ENCODE measurements at places on chromosomes 3 and 15.

- DNase-seq, result peak; percentile 27
Measured at GRCh38 chr3:30658328-30659052, 52.1 kb downstream of the TGFBR2 start.

DNA sequence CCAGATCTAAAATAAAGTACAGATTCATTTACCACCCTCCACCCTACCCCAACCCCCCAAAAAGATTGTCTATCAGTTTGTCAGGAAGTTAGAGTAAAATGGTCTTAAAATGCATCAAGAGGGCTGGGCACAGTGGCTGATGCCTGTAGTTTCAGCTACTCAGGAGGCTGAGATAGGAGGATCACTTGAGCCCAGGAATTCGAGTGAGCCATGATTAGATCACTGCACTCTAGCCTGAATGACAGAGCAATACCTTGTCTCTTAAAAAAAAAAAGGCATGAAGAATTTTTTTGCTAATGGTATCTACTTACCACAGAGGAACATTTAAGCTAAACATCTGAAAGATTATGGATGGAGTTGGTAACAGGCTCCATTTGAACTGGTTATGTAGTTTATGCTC is 71.0 kb downstream of the RBM6 start:
- no peak for DNase-seq

DNA sequence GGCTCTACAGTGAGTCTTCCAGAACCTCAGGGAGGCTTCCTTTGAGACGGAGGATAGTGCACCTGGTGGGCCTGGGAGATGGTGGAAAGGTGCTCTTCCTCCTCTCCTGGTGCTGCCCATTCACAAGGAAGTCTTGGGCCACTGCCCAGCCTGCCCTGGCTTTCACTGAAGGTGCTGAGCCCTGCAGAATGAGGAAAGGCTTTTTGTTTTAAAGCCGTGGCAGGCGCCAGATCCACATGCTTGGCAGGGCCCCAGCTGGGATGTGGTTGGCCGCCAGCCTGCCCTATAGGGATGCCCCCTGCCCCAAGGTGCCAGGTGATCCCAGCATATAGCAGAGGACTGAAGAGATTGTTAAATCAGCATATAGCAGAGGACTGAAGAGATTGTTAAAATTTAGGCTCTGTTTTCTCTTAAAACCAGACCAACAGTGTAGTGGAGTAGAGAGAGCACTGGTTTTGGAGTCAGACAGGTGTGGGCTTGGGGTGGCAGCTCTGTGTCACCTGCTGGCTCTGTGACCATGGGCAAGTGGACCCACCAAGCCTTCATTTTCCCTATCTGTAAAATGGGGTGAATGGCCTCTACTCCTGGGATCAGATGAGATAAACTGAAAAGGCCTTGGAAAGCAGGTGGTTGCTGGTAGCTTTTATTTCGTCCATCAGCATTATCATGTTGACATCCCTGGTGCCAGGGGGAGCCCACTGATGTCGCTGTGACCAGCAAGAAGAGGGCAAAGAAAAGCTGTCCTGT is 53.3 kb downstream of the SLC6A6 start:
- no peak for DNase-seq

DNA sequence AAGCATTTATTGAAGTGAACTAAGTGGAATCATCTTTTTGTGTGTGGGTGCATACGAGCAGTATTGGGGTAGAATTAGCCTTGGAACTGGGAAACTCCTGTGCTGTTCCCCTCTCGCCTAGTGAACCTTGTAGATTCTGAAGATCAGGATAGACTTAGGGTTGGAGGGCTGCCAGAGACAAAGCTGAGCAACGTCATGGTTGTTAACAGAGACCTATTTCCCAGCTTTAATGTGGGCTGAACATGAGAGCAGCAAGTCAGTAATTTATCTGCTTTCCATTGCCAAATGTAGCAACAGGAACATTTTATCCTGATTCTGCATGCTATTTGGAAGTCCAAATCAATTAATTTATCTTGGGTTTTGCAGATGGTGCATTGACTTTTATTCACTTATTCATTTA is 246.6 kb downstream of the IL20RB start:
- no peak for DNase-seq

DNA sequence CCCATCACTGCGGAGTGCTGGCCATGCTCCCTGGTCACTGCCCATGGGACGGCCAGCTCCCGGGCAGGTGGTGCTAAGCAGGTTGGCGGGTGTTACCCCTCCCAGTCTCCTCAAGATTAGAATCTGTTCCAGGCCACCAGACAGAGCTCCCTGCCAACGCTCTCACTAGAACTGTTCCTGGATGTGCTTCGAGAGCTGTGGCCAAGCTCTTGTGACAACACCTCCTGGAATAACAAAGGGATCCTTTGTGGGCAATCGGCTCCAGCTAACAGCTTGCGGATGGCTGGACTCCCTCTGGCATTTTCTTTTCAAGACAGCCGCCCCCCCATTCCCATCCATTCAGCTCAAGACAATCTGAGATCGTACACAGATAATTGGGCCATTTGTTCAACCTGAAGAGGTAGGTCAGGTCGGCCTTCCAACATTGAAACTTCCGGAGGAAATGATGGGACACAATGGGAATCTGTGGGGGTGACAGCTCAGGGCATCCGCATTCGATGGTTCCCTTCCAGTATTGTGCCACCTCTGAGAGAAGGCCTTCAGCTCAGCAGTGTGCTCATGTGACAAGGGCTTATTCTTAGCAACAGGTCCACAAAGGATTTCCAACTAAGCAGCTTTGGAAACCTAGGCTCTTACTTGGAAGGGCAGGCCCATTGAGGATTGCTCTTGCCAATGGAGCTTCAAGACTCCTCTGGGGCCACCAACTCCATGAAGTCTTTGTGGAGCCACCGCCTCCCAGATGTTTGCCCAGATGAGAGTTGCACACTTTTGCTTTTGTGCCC is 11.6 kb upstream of the EPHB3 start:
- DNase-seq, result no peak

- no peak for DNase-seq
Measured at GRCh38 chr3:59677747-59678702, 628.2 kb upstream of the CFAP20DC start.

DNA sequence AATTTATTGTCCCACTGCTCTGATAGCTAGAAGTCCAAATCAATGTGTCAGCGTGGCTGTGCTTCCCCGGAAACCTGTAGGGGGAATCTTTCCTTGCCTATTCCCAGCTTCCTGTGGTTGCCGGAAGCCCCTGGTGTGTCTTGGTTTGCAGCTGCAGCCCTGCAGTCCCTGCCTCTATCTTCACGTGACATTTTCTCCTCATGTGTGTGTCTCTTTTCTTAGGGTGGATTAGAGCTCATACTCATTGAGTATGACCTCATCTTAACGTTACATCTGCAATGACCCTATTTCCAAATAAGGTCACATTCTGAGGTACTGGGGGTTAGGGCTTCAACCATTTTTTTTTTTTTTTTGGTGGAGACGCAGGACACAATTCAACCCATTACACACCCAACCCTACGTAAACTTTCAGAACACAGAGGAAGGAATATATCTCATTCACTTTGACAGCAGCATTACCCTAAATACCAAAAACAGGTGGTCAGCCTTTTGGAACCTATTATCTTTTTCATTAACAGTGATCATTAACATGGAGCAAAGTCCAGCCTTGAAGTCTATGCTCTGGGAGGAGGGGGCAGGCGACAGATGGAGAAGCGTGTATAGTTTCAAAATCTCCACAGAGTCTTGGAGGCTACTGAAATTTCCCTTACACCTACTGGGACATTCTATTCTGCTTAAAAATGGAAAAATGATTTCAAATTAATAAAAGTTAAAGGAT is 88.6 kb downstream of the RYK start:
- no peak for DNase-seq

DNA sequence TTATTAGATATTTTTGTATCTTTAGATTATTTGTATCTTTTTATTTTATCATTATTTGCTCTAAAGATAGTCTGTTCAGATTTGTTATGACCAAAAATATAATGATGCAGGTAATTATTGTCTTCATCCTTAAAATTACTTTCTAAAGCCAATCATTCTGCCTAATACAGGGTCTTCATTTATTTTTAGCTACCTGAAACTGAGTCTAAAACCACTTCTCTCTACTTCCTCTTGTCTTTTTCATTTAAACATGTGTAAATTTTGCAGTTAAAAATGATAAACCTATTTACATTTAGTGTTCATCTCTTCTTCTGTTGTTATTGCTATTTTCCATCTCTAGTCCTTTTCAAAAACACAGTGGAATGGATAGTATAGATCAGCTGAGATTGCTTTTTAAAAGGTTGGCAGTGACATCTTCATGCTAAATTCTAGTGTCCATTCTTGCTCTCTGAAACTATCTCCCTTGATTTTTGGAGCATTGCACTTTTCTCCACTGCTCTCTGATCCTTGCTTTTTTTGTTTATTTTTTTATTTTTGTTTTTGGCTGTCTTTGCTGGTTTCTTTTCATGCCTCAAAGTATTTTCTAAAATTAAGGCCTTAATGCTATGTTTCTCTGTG is 91.8 kb downstream of the UBE2E2 start:
- DNase-seq, result no peak

DNA sequence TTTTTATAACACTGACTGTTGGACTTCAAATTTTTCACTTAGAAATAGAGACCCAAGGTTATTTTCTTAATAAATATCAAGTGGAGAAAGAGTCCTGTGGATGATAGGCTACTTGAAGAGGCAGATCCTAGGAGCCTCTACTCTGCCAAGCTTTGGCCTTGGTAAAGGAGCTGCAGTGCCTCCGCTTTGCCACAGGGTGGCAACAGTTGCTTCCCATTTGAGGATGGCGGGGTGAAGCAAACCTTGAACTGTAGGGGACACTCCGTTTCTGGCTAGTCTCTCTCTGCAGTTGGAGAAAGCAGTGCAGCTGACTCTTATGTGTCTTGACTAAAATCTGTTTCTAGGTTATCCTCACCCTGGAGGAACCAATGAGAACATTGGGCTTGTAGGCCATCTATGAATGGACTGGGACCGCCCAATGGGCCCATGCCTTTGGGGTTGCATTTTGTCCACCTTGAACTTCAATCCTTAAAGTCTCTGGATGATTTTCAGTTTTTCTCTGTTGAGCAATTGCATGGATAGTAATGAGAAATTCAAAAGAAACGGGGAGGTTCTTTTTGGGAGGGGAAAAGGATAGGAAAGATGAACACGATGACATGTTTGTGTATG is 9.8 kb downstream of the SCG5 start:
- DNase-seq, result peak; percentile 20

- no peak for DNase-seq
Measured at GRCh38 chr15:72198356-72199204, 993 bp upstream of the GRAMD2A start.

DNA sequence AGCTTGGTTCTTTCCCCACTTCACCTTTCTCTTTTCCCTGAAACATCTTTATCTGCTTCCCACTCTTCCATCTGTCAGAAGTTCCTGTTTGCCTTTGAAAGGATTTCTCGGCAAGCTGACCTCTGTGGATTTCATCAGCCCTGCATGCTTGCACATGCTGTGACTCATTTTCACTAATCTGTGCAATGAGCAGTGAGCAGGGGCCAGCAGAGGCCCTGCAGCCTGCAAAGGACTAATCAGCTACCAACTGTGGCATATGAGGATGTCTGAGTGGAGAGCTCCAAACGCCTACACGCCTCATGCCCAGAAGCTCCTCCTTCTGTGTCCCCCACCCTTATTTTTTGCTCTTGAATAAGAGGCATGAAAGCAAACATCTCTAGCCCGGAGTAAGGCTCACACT is 333.0 kb upstream of the SEMA6D start:
- no peak for DNase-seq

- no peak for DNase-seq
Measured at GRCh38 chr3:100002599-100003350, 111.5 kb downstream of the FILIP1L start.

DNA sequence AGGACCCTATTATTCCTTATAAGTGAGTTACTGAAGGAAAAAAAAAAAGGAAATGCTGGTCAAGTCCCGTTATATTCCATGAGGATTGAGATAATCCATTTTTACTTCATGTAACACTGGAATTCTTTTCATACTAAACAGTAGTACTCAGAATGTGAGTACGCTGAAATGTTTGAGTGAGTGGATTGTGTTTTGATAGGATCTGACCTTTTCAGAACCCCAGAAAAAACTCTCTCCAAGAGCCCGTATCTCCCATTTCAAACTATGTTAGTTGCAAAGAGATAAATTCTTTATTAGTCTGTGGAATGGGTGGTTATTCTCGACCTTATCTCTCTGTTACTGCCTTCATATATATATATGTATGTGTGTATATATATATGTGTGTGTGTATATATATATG is 2.5 kb upstream of the LPP start:
- no peak for DNase-seq

DNA sequence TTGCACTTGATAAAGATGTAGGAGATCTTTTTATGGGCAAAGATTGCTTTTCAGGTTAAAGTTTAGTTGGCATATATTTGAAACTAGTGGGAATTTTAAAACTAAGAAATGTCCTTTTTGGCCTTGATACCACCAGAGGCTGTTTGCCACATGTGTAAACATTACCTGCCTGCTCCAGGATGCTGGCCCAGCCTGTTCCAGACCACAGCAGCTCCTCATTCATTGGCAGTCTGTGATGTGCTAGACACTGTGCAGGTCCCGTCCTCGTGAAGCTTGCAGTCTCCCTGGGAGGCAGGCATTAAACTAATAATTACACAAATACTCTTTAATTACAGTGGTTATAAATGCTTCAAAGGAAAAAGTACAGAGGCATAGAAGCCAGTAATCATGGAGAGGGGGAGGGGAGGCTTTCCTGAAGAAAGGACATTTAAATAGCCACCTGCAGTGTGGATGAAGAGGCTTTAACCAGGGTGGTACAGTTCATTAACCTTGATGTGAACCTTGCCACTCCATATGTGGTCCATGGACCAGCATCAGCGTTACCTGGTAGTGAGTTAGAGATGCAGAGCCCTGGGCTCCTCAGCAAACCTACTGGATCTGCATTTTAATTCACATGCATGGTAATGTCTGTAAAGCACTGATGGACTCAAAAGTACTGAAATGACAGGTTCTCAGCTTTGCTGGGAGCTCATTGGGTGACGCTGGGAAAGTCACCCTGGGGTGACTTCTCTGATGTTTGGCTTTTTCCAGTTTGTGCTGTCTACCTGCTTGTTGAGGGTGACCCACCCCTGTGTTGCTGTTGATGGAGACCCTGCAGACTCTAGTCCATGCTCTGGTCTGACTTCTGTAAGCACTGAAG is 5.3 kb downstream of the ZNF710 start:
- no peak for DNase-seq

GRCh38 chr3:112769286-112769978 is 77.2 kb downstream of the CD200R1L start:
- DNase-seq, result no peak

DNA sequence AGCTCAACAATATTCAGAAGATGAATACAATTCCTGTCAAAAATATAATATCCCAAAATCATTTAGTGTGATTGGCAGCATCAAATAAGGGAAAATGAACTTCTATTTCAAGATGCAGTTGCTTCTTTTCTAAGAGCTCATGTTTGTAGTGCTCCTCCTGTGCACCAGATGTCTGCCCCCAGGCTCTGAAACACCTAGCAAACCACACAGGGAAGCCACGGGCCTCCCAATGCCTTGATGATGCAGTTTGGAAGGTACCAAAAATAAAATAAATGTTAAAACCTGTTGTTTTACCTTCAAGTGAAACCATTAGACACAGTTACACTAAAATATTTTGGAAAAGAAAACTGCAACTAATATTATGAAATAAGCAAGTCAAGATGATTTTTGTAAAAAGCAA is 22.2 kb downstream of the CFAP20DC start:
- DNase-seq, result no peak
